ENCODE measurements at places on chromosomes 7 and 10.
A peak's percentile ranks its signal among the peaks of the same experiment; 100 is the strongest.

- no peak for DNase-seq
Measured at GRCh38 chr10:79472951-79473350, 27.5 kb upstream of the ZCCHC24 start.

DNA sequence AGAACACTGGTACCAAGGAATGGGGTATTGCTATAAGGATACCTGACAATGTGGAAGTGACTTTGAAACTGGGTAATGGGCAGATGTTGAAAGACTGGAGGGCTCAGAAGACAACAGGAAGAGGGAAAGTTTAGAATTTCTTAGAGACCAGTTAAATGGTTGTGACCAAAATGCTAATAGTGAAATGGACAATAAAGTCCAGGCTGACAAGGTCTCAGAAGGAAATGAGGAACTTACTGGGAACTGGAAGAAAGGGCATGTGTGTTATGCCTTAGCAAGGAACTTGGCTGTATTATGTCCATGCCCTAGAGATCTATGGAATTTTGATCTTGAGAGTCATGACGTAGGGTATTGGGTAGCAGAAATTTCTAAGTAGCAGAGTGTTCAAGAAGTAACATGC is 38.0 kb downstream of the FAM149B1 start:
- DNase-seq = no peak

DNA sequence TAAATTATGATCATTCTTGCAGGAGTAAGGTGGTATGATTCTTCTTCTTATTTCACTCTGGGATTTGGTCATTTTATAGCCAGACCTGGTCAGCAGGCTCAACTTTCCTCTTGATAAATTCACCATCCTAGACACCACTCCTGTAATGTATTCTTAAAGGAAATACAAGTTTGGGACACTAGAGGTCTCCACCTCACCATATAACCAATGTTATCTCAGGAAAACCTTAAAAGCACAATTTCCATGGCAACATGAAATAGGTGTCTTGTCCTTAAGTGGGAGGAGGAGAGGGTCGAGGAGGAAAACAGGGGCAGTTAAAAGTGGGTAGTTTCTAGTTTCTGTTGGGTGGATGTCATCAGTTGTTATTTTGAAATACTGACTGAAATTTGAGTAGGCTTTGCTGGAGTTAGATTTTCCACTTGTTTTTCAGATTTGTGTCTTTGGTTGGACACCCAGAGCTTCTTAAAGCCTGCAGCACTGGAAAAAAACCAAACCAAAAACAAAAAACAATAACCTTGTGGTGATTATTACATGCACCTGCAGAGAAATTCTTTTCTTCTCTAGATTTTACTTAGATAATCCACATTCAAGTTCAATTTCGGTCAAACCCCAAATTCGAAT is 163.1 kb downstream of the PRKCQ start:
- DNase-seq = peak; percentile 15

GRCh38 chr7:83155407-83155806 is 7.3 kb downstream of the PCLO start:
- no peak for DNase-seq

DNA sequence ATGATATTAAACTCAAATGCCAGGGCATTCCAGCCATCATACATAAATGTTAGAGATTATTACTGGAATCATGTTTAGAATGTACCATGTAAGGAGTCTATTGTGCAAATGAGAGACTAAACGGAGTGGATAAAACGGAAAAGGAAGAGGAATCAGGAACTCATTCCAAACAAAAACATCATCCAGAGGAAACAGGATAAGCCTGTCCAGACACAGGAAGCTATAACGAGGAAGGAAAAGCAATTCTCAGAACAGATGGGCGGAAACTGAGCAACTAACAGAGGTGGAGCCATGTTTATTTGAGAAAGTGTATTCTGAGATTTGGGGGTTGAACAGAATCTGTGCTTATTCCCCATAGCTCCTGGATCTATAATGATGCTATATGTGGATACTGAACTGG is 52.3 kb upstream of the TRIM24 start:
- DNase-seq = no peak
